ENCODE measurements at places on chromosomes 2 and 18. TPM values are rescaled to one million over a fixed set of nuclear protein-coding genes. Genes with fewer than 3 reads are reported as not detected.

DNA sequence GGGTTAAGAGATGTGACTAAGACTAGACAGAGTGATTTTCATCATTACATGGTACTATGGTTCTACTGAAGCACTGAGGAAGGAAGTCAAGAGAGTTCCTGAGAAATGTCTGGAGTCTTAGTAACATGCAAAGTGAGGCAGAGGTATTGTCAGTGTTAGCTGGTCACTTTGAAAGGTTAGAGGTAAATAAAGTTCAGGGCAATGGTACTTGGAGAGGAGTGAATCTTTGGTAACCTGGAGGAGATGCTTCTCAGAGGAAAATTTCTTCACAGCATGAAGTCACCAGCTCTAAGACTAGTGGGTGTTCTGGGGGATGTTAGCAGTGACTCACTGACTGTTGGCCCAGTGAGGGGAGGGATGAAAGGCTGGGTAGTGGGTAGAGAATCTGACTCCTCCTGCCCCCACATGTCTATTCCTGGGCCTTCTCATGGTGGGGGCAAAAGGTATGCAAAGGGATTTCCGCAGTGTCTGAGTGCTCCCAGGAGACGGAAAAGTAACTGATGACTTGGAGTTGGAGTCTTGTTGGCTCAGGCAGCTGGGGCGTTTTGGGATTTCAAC lies 23.3 kb upstream of the IL1RN start:
- H3K27ac ChIP-seq: peak overlapping the region; percentile 88
- DNase-seq: peak; percentile 18
- H3K4me1 ChIP-seq: peaks cover 25% of the 10 kb centered on the region
- no peak overlapping the region for H3K4me3 ChIP-seq

Gene CHRND
- total RNA-seq: not detected

- peaks cover 24% of the 10 kb centered on the region for H3K4me1 ChIP-seq
- H3K27ac ChIP-seq: no peak overlapping the region
- DNase-seq: no peak
- H3K27me3 ChIP-seq: no peaks in the 10 kb centered on the region
- H3K36me3 ChIP-seq: peaks cover 35% of the 10 kb centered on the region
- no peak overlapping the region for H3K4me3 ChIP-seq
Measured at GRCh38 chr2:111148925-111149324, 28.2 kb downstream of the BCL2L11 start.

Gene PRLH
- total RNA-seq: not detected

GRCh38 chr2:154740361-154740760 lies 41.9 kb downstream of the KCNJ3 start:
- no peak overlapping the region for H3K4me3 ChIP-seq
- H3K36me3 ChIP-seq: no peaks in the 10 kb centered on the region
- DNase-seq: no peak

Gene SLC4A3
- total RNA-seq: not detected

Gene C2orf78
- not detected for total RNA-seq

Gene OTX1
- total RNA-seq: not detected

- H3K27me3 ChIP-seq: peaks cover 8% of the 10 kb centered on the region
- no peak overlapping the region for H3K27ac ChIP-seq
- no peaks in the 10 kb centered on the region for H3K36me3 ChIP-seq
Measured at GRCh38 chr2:179677077-179677688, 184.2 kb downstream of the ZNF385B start.

DNA sequence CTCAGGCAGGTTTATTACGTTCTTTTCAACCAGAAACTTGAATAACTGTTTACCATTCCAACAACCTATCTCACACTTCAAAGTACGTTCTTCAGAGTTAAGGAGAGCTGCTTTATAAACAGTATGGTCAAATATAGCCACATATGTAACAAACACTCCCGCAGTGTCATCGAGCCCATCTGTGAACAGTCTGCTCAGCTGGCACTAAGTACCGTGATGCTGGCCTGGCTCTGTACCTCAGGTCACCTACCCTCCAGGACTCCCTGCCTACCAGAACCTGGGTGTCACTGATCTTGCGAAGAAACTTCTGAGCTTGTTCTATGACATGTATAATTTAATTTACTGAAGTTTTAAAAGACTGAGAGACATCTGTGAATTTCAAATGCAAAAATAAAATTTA lies 71.4 kb downstream of the SEPTIN10 start:
- no peak overlapping the region for H3K27ac ChIP-seq
- no peaks in the 10 kb centered on the region for H3K4me1 ChIP-seq
- H3K4me3 ChIP-seq: no peak overlapping the region
- H3K27me3 ChIP-seq: no peaks in the 10 kb centered on the region

GRCh38 chr2:85748039-85748734 lies 5.6 kb upstream of the ATOH8 start:
- no peak for DNase-seq
- H3K36me3 ChIP-seq: no peaks in the 10 kb centered on the region
- no peak overlapping the region for H3K4me3 ChIP-seq
- peaks cover 2% of the 10 kb centered on the region for H3K4me1 ChIP-seq

Gene PASK
- 71.5 TPM for total RNA-seq

DNA sequence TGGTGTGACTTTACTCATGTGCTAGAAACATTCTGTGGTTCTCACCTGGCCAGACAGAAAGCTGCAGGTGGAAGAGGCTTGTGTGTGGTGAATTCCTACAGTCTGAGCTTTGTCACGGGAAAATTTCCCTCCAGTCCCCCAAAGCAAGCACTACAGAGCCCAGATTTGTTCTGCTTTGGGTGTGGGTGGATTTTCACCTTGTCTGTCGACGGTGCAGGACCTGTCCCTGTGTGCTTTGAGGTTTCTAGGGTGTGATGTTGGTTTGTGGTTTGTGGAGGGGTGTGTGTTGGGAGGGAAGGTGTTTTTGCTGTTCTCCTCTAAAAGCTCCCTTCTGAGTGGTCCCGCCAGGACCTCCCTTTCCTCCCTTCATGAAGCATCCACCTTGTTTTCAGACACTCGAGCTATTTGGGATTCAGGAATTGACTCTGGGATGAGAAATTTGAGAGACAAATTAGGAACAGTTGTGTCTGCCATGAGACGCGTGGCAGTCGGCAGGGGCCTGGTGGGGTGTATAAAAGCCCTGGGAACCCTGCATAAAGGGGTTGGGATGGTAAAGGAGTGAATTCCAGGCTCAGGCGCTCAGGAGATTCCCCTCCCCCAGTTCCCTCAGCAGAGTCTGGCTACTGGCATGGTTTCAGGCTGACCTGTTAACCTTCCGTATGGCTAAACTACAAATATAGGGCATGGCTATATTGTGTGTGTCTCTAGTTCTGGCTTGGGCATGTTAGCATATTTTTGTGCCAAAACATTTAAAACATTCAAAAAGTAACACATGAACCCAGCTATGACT lies 65.5 kb downstream of the DGKD start:
- H3K4me1 ChIP-seq: peaks cover 95% of the 10 kb centered on the region
- no peaks in the 10 kb centered on the region for H3K27me3 ChIP-seq
- peak; percentile 82 for DNase-seq
- peak overlapping the region; percentile 88 for H3K27ac ChIP-seq
- peaks cover 3% of the 10 kb centered on the region for H3K36me3 ChIP-seq
- peak overlapping the region; percentile 67 for H3K4me3 ChIP-seq

GRCh38 chr2:58358026-58358425 lies 116.9 kb upstream of the FANCL start:
- no peaks in the 10 kb centered on the region for H3K4me1 ChIP-seq
- no peak overlapping the region for H3K4me3 ChIP-seq
- peaks cover 21% of the 10 kb centered on the region for H3K27me3 ChIP-seq
- no peak overlapping the region for H3K27ac ChIP-seq
- H3K36me3 ChIP-seq: no peaks in the 10 kb centered on the region

Gene LONRF2
- total RNA-seq: not detected

Gene TPO
- not detected for total RNA-seq

DNA sequence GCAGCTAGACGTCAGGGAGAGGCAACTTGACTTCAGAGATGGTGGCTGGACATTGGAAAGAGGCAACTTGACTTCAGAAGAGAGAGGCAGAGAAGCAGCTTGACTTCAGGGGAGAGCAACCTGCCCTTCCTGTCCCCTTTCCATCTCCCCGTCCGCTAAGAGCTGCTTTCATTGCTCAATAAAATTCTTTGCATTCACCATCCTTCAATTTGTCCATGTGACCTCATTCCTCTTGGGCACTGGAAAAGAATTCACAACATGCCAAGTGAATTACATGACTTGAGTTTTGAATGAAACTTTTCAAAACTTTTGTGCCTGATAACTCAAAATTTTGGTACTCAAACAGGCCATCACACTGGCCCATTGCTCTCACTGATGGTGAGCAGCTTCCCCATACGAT lies 158.9 kb downstream of the DPP4 start:
- no peak for DNase-seq
- no peaks in the 10 kb centered on the region for H3K4me1 ChIP-seq
- H3K27ac ChIP-seq: no peak overlapping the region
- peaks cover 2% of the 10 kb centered on the region for H3K27me3 ChIP-seq
- H3K4me3 ChIP-seq: no peak overlapping the region
- no peaks in the 10 kb centered on the region for H3K36me3 ChIP-seq

Gene ATP6V1C2
- not detected for total RNA-seq

DNA sequence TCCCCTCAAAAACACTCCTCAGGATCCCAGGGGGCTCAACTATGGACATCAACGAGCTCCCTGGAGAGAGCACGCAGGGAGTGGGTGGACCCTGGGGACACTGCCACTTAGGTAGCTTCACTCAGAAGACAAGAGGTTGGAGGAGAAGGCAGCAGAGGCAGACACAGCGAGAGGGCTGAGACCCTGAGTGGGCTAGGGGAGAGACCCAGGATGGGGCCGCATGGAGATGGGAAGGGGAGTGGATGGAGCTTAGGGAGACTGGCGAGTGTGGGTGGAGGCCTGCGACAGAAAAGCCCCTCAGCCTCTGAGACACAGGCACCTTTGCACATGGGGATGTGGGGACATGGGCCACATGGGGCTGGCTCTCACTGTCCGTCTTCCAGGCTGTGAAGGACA lies 70.9 kb downstream of the ASB1 start:
- no peak for DNase-seq
- H3K27me3 ChIP-seq: no peaks in the 10 kb centered on the region
- peaks cover 22% of the 10 kb centered on the region for H3K4me1 ChIP-seq

GRCh38 chr2:234963773-234964615 lies 12.2 kb downstream of the SH3BP4 start:
- DNase-seq: no peak
- no peak overlapping the region for H3K27ac ChIP-seq
- H3K4me3 ChIP-seq: no peak overlapping the region
- no peaks in the 10 kb centered on the region for H3K4me1 ChIP-seq
- peaks cover 3% of the 10 kb centered on the region for H3K27me3 ChIP-seq

- no peak for DNase-seq
- H3K36me3 ChIP-seq: no peaks in the 10 kb centered on the region
- H3K4me1 ChIP-seq: no peaks in the 10 kb centered on the region
- H3K4me3 ChIP-seq: no peak overlapping the region
- H3K27me3 ChIP-seq: no peaks in the 10 kb centered on the region
- H3K27ac ChIP-seq: no peak overlapping the region
Measured at GRCh38 chr2:223029287-223029686, 22.7 kb upstream of the KCNE4 start.

Gene CDH2
- total RNA-seq: not detected

- H3K27ac ChIP-seq: no peak overlapping the region
- H3K4me3 ChIP-seq: no peak overlapping the region
- H3K4me1 ChIP-seq: peaks cover 58% of the 10 kb centered on the region
- H3K27me3 ChIP-seq: no peaks in the 10 kb centered on the region
- peaks cover 2% of the 10 kb centered on the region for H3K36me3 ChIP-seq
- no peak for DNase-seq
Measured at GRCh38 chr2:64540615-64541014, 16.5 kb downstream of the AFTPH start.

GRCh38 chr2:60939622-60940021 lies 58.2 kb downstream of the REL start:
- H3K4me3 ChIP-seq: no peak overlapping the region
- H3K27ac ChIP-seq: no peak overlapping the region
- no peaks in the 10 kb centered on the region for H3K27me3 ChIP-seq
- peaks cover 8% of the 10 kb centered on the region for H3K4me1 ChIP-seq
- H3K36me3 ChIP-seq: peaks cover 37% of the 10 kb centered on the region

GRCh38 chr2:101089942-101090799 lies 61.0 kb downstream of the TBC1D8 start:
- no peaks in the 10 kb centered on the region for H3K36me3 ChIP-seq
- no peaks in the 10 kb centered on the region for H3K27me3 ChIP-seq
- DNase-seq: no peak
- peaks cover 7% of the 10 kb centered on the region for H3K4me1 ChIP-seq

Gene UGT1A4
- not detected for total RNA-seq

Gene C2orf81
- total RNA-seq: 3.4 TPM

GRCh38 chr2:144085016-144085415 lies 434.9 kb downstream of the ZEB2 start:
- peaks cover 4% of the 10 kb centered on the region for H3K4me1 ChIP-seq
- H3K4me3 ChIP-seq: no peak overlapping the region
- H3K36me3 ChIP-seq: peaks cover 5% of the 10 kb centered on the region
- no peak overlapping the region for H3K27ac ChIP-seq
- DNase-seq: no peak

- H3K27ac ChIP-seq: no peak overlapping the region
- H3K4me1 ChIP-seq: no peaks in the 10 kb centered on the region
- H3K27me3 ChIP-seq: no peaks in the 10 kb centered on the region
- DNase-seq: no peak
- no peaks in the 10 kb centered on the region for H3K36me3 ChIP-seq
Measured at GRCh38 chr18:29057703-29058102, 880.8 kb upstream of the CDH2 start.

GRCh38 chr2:134351016-134351415 lies 97.1 kb downstream of the MGAT5 start:
- no peak overlapping the region for H3K27ac ChIP-seq
- peaks cover 2% of the 10 kb centered on the region for H3K4me1 ChIP-seq
- no peak for DNase-seq
- no peaks in the 10 kb centered on the region for H3K27me3 ChIP-seq

Gene FAP
- total RNA-seq: not detected

Gene POMC
- 4.8 TPM for total RNA-seq

- no peaks in the 10 kb centered on the region for H3K4me1 ChIP-seq
- H3K27me3 ChIP-seq: no peaks in the 10 kb centered on the region
- no peak for DNase-seq
- no peak overlapping the region for H3K27ac ChIP-seq
- no peak overlapping the region for H3K4me3 ChIP-seq
Measured at GRCh38 chr2:174945601-174946260, 59.5 kb downstream of the CHN1 start.

DNA sequence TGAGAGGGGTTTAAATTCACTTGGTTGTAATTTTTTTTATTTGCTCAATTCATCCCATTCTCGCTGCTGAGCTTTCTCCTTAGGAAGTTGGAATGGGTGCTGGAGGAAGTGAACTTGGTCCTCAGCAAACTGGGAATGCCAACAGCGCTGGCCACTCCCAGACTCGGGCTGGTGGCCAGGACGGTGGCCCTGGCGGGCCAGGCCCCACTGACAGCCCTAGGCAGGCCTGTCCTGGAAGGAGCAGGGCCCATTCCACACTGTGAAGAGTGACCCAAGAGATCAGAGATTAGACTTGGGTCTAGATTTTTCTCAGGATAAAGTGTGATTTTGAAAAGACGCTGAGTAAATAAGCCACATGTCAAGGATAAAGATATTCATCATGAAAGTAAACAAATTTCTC lies 132.7 kb downstream of the HDAC4 start:
- H3K27me3 ChIP-seq: peaks cover 17% of the 10 kb centered on the region
- no peak overlapping the region for H3K27ac ChIP-seq
- H3K4me3 ChIP-seq: no peak overlapping the region
- DNase-seq: no peak

All from activated naive CD4-positive, alpha-beta T cell treated with anti-CD3 and anti-CD28 coated beads for 36 hours (primary cell).